Activated naive CD4-positive, alpha-beta T cell (primary cell): ENCODE measurements at places on chromosomes 6 and 20.

DNA sequence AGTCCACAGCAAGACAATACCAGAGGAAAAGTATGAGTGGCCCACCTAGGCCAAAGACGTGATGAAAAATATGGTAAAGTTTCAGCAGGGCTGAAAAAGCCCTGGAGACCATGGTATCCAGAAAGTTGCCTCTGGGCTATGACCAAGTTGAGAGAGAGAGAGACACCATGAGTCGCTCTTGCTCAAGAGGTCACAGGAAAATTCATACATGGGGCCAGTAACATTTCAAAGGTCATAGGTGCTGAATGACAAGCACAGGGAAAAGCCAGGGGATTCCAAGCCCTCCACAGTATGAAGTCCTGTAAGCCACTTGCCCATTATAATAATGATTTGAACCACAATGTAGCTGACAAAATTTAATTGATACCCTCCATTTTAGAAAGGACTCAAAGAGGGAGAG is 657.7 kb upstream of the CITED2 start:
- no peak for DNase-seq

DNA sequence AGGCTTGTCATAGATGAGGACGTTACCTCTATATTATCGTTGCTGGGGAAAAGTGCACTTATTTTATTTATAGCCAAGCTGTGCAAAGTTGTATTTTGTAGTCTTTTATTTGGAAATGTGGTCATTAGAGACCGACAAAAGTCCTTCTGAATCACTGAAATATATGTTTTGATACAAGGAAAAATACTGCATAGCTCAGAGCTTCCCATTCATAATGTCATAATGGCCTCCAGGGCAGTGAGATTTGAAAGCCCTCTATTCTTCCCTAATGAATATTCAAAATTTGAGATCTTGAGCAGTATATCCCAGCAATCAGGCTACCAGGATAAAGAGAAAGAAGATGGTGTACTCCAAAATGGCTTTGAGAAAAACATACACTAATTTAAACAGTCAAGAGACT is 64.6 kb downstream of the CAP2 start:
- DNase-seq, result no peak

GRCh38 chr20:16020971-16021370 is 552.3 kb downstream of the KIF16B start:
- DNase-seq, result no peak

DNA sequence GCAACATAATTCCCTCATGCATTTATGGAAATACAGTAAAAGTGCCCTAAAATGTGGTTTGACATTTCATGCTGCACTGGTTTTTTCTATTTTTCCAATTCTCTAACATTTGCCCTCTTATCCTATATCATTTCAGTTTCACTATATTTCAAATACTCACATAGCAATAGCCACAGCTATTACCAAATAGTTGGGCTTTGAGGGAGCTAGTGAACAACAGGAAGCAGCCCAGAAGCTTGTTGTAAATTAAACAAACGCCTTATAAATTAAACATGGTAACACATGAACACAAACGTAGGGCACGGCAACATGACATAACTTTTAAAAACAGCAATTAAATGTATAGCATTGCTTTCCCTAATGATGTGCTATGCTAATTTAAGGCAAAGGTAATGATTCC is 469.0 kb downstream of the CDC5L start:
- DNase-seq, result no peak

DNA sequence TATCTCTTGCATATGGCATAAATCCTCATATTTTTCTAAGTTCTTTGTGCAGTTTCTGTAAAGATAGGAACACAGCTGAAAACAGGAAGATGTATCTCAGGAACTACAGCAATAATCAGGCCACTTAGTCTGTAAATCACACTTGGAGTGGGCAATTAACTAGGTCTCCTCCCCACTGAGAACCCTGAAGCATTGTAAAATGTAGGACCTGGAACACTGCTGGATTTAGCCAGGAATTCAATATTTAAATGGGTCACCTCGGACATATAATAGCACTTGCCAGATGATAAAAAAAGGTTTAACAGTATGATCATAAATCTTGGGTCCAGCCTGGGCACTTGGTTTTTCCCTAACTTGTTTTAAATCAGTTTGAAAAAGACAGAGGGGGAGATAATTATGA is 155.0 kb downstream of the GRM1 start:
- no peak for DNase-seq

GRCh38 chr6:114216789-114217467 is 125.9 kb downstream of the HS3ST5 start:
- no peak for DNase-seq

GRCh38 chr6:139153855-139154254 is 19.0 kb downstream of the HECA start:
- DNase-seq, result no peak

GRCh38 chr6:91826128-91826527 is 1239.3 kb upstream of the MAP3K7 start:
- DNase-seq, result no peak

DNA sequence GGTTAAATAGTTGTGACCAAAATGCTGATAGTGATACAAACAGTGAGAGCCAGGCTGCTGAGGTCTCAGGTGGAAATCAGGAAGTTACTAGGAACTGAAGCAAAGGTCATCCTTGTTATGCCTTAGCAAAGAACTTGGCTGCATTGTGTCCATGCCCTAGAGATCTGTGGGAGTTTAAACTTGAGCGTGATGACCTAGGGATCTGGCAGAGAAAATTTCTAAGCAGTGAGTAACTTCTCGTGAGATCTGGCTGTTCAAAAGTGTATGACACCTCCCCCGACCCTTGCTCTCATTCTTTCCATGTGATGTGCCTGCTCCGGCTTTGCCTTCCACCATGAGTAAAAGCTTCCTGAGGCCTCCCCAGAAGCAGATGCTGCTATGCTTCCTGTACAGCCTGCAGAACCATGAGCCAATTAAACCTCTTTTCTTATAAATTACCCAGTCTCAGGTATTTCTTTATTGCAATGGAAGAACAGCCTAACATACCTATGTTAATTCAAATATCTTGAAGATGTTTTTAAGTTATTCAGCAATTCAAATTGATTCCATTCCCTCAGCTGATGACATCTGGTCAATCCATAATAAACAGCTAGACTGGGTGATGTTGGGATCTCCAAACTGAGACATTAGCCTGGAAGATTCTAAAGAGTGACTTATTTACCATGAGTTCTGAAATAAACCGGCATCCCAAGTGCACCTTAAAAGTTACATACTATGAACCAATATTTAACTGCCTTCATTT is 33.8 kb downstream of the KIF16B start:
- DNase-seq, result no peak

- no peak for DNase-seq
Observed at GRCh38 chr20:49825521-49826033, 12.9 kb downstream of the SLC9A8 start.

GRCh38 chr20:38727607-38728190 is 3.4 kb downstream of the SLC32A1 start:
- DNase-seq, result no peak

GRCh38 chr6:137414599-137414998 is 79.6 kb downstream of the OLIG3 start:
- no peak for DNase-seq

DNA sequence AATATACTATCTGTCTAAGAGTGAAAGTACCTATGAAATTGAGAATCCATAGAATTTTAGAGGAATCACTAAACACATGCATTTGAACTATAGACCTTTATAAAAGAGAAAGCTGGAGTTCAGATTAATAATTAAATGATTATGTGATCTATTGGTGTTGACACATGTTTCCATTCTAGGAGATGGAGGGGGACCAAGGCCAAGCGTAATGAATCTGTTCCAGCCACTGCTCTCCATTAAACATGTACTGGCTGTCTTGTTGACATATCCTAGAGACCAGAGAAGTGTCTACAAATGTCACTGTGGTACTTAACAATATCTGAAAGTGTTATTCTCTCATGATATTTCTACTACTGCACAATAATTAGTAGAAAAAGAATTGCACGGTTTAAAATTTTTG is 432.4 kb downstream of the BMP2 start:
- DNase-seq, result no peak

DNA sequence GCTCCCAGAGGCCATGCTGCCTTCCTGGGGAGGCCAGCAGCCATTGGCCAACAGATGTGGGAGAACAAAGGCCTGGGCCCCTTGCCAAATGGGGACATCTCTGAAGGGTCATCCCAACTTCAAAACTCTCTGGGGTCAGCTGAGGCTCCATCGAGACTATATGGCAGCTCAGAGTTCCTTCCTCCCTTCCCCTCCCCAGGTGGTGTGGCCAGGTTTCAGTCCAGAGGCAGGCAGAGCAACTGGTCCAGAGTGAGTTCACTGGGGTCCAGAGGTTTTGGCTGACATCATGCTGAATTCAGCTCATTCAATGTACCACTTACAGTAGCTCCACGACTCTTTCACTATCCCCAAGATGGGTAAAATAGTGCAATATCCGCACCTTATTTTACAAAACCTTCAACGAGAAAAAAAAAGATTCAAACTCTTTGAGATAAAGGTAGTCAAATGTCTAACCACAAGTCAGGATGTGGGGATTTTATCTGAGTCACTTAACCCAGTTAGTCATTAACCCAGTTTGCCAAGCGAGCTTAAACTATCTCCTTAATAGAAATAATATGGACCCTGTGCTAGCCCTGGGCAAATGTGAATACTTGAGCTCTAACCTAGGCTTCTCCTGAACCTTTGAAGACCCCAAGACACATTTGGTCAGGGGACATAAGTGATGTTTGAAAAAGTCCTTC is 108.4 kb upstream of the PLEKHG1 start:
- DNase-seq, result no peak

GRCh38 chr6:35775031-35775430 is 1.4 kb upstream of the CLPSL2 start:
- DNase-seq, result no peak

GRCh38 chr6:148811459-148811858 is 64.6 kb downstream of the UST start:
- no peak for DNase-seq

DNA sequence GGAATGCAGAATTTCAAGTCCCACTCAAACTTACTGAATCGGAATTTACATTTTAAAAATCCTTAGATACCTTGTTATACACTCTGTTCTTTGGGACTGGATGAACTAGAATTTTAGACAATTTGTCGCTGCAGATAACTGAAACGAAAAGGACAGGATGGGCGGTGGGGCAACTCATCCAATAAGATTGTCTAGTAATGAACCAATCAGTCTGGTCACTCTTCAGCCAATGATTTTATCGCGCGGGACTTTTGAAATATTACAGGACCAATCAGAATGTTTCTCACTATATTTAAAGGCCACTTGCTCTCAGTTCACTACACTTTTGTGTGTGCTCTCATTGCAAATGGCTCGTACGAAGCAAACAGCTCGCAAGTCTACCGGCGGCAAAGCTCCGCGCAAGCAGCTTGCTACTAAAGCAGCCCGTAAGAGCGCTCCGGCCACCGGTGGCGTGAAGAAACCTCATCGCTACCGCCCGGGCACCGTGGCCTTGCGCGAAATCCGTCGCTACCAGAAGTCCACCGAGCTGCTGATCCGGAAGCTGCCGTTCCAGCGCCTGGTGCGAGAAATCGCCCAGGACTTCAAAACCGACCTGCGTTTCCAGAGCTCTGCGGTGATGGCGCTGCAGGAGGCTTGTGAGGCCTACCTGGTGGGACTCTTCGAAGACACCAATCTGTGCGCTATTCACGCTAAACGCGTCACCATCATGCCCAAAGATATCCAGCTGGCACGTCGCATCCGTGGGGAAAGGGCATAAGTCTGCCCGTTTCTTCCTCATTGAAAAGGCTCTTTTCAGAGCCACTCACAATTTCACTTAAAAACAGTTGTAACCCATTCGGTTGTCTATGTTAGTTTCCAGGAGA is 41.9 kb upstream of the HFE start:
- peak; percentile 50 for DNase-seq

GRCh38 chr20:38218566-38218885 is 42.0 kb downstream of the KIAA1755 start:
- no peak for DNase-seq

GRCh38 chr6:36455486-36456027 is 12.8 kb downstream of the KCTD20 start:
- DNase-seq, result no peak

DNA sequence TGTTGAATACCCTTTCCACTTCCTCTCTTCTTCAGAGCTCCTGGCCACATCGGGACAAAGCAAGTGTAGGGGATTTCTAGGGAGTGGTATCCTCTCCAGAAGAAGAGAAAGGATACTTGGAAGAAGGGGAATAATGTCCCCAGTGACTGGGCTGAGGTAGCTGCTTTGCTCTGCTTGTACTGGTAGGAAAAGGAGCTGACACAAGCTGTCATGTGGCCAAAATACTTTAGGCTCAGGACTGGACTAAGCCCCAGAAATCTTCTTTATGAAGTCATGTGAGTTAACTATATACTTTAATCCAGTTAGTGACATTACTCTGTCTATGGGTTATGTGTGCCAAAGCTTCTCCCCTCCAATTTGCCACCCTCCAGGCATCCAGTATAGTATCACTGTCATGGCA is 40.5 kb downstream of the AKIRIN2 start:
- DNase-seq, result no peak

DNA sequence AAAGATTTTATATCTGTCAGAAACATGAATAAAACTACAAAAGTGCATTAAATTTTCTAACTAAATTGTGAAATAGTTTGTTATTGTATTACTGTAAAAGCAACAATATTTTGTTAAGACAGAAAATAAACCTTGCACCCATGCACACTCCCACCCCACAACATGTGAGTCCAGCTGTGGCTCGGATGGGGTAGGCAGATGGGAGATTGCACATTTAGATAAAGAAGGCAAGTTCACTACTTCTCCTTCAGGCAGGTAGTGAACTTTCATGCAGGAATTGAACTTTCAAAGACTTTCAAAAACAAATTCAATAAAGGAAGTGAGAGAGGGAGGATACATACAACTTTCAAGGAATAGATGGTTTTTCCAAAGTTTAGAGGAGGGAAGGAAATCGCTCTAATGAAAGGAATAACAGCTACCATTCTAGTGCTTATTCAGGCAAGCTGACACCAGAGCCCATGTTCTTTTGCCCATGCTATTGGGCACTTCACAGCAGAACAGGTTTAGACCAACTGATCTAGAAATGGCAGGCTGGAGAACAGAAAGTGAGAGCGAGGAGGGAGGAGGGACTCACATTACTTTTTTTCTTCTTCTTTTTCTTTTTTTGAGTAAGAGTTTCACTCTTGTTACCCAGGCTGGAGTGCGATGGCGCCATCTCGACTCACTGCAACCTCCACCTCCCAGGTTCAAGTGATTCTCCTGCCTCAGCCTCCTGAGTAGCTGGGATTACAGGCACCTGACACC is 28.5 kb downstream of the SF3B5 start:
- DNase-seq, result no peak

DNA sequence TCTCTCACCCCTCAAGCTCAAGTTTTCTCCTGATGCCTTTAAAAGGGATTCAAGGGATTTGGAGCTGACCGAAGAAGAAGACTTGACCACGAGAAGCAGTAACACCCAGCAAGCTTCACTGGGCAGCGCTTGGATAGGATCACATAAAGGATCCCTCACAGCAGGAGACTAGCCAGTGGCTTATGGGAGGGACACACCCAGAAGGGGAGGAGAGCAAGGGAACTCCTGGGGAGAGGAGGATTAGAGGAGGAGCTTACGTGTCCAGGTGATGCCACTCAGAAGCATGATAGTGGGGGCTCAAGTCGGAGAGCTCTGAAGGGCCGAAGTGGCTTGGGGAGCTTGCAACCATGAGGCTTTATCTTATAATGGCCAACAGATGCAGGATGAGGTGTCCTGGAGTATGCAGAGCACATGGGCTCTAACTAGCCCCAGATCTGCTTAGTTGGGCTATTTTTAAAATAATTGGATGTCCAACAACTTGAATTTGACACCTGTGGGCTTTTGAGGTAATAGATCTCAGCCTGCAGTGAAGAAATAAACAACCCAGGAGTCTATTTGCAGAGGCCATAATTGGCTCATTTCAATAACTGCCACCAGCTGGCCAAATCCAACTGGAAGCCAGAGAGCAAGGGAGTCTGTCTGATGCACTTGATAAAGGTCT is 137.9 kb upstream of the EXOC2 start:
- no peak for DNase-seq
